M059J (cell line): ENCODE measurements at places on chromosomes 16 and 17. TPM values are rescaled to one million over a fixed set of nuclear protein-coding genes. Genes with fewer than 3 reads are reported as not detected.

DNA sequence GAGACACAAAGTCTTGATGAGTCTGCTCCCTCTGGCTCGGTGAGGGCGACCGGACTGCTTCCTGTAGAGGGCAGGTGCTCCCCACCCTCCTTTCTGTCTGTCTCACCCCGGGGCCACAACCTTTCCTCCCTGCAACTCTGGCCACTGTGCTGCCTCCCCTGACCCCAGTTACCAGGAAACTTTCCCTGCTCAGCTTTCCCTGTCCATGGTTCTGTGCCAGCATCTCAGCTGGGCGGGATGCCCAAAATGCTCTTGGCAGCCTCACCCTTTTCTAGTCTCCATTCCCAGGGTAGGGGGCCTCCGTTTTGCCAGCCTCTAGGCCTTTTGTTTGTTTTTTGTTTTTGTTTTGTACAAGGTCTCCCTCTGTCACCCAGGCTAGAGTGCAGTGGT is 1.4 kb downstream of the PLD2 start:
- DNase-seq, result no peak

Gene SHMT1
- 43.2 and 50.8 TPM in 2 replicates for total RNA-seq

DNA sequence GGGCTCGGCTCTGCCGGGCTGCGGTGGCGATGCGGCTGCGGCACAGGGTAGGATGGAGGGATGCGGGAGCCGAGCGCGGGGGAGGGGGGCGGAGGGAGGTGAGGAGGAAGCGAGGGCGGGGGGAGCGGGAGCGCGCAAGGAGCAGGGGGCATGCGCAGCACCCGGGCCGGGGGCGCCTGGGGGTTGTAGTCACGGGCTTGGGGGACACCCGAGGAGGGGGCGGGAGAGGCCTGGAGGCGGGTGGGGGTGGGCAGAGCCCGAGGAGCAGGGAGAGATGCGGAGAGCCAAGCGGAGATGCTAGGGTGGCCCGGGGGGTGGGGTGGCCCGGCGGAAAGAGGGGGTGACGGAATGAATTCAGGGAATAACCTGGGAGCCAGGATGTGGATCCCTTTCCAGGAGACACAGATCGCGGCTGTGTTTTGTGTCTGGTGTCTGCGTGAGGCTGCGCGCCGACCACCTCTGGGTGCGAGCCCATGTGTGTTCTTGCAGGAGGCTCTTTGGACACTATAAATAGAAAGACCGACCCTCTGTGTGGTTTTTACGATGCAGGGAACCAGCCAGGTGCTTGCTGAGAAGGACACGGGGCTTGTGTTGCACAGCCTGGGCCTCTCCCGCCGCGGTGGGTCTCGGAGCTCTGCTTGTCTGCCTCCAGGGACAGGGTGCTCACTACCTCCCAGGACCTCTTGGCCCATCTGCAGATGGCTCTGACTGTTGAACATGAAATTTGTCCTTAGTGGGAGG is at the start of gene STX1B:
Gene STX1B, minus strand, starts transcription at position 54 of the 741 bp plus-strand sequence. CDS start 242 bp downstream, outside the sequence.
- no peak for DNase-seq

DNA sequence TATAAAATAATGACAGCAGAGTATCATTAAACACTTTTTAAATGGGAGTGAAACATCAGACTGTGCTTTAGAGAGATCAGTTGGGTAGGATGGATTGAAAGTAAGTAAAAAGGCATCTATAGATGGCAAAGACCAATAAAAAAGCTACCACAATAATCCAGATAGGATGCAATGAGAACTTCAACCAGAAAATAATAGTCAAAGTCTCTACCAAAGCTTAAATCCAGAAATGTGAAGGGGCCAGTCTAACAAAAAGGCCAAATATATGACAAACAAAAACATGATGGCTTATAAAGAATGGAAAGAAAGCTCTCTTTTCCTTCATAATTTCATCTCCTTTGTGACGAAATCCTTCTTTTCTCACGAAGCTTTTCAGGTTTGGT is 12.3 kb downstream of the KANSL1 start:
- no peak for DNase-seq

GRCh38 chr16:27491894-27492587 is 57.7 kb downstream of the GTF3C1 start:
- DNase-seq, result no peak

GRCh38 chr17:1920948-1921351 is 91.1 kb downstream of the RPA1 start:
- peak; percentile 32 for DNase-seq

Gene FOXN1
- total RNA-seq, result not detected in 2 replicates

Gene GPR179
- not detected in 2 replicates for total RNA-seq

Gene SMIM22
- not detected in 2 replicates for total RNA-seq

Gene XAF1
- total RNA-seq, result 74.4 and 76.4 TPM in 2 replicates

- DNase-seq, result no peak
Measured at GRCh38 chr17:17824119-17824782, 12.5 kb downstream of the SREBF1 start.

- no peak for DNase-seq
Measured at GRCh38 chr17:71480099-71480498, 640.7 kb upstream of the SOX9 start.

DNA sequence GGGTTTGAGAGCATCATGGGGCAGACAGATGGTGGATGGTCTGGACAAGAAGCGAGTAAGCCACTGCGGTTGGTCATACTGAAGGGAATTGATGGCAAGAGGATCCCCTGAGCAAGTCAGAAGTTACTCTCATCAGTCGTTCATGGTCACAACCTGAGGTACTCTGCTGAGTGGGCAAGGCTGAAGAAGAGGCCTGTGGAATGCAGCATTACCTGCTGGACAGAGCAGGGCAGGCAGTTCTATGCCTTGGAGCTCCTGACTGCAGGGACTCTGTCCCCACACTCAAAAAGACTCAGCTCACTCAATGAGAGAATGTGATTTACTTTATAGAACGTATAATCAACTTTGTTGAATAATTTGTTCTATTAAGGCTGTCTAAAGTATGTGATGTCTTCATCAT is 28.3 kb downstream of the ALDH3A2 start:
- DNase-seq, result no peak

- peak; percentile 82 for DNase-seq
Measured at GRCh38 chr17:43599835-43600234, 53.7 kb upstream of the ETV4 start.

Gene ANKRD40CL
- total RNA-seq, result not detected in 2 replicates

GRCh38 chr16:77307426-77308162 is 108.4 kb downstream of the SYCE1L start:
- DNase-seq, result no peak

DNA sequence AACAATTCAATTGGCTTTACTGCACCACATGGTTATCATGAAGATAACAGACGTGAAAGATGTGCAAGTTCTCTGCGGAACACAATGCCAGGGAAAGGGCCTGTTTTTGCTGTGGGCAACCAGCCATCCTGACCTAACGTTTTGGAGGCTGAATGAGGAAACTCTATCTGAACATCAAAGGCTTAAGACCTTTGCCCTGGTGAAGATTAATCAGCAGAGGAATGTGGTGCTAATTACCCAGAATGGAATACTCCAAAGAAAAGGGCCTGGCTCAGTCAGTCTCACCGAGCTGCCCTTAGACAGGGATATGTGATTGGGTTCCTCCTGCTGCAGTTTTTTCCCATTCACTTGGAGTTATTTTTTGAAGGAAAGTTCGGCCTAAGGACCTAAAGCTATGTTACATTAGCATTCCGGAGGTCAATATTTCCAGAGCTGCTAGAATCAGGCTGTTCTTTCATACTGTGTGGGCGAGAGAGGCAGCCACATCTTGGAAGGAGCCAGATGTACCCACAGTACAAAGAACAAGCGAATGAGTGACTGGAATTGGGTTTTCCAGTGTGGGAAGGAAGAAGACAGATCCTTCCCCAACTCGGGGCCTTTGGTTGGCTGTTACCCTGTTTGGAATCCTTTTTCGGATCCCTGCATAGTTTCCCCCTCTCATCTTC is 15.5 kb downstream of the ASIC2 start:
- DNase-seq, result peak; percentile 58

GRCh38 chr17:67469208-67469980 is 92.3 kb downstream of the PITPNC1 start:
- peak; percentile 11 for DNase-seq

GRCh38 chr16:57377080-57377841 is 5.0 kb downstream of the CX3CL1 start:
- peak; percentile 68 for DNase-seq

Gene PRSS36
- total RNA-seq, result 0.10 and 0.49 TPM in 2 replicates

DNA sequence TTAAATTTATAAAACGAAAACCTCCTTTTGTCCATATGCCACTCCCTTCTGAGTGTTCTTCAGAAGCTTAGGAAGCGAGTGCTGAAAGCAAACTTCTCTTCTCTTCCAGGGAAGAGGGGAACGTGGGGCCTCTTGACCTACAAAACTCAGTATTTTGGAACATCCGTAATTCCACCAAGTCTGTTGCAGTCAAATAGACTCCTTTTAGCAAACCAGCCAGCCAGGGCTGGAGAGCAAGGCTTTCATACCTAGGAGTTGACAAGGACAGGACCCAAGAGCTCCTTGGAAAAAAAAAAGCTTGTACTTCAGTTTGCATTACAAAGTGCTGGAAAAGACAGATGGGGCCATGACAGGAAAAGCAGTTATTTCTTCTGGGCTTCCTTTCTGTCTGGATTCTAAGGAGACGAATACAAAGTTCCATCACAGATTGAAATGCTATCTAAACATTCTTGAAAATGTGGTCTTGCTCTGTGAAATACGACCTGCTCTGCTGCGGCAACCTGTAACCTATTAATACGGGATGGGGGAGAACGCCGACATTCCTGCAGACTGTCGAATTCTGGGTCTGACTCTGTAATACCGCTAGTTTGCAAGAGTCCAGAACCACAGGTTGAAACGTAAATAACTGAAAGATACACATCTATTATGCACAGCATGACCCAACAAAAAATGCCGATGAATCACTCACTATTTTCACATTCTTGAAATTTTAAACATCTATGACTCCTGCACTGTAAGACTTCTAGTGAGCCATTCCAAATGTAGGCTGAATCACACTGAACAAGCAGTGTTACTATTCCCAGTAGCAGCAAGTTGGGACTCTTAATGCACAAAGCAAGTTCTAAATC is 20.6 kb downstream of the VPS53 start:
- DNase-seq, result peak; percentile 98

- DNase-seq, result peak; percentile 64
Measured at GRCh38 chr16:15509593-15510535, 75.5 kb downstream of the BMERB1 start.

DNA sequence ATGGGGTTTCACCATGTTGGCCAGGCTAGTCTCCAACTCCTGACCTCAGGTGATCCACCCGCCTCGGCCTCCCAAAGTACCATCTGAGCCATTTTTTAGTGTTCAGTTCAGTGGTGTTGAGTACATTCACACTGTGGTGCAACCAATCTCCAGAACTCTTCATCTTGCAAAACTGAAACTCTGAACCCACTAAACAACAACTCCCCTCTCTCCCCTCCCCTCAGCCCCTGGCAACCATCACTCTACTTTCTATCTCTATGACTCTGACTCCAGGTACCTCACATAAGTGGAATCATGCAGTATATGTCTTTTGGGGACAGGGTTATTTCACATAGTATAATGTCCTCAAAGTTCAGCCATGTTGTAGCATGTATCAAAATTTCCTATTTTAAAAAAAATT is 18.7 kb upstream of the MAPK3 start:
- no peak for DNase-seq

GRCh38 chr17:39400547-39401411 is 647 bp downstream of the FBXL20 start:
- peak; percentile 15 for DNase-seq

- peak; percentile 31 for DNase-seq
Measured at GRCh38 chr16:58393138-58393504, 850 bp downstream of the GINS3 start.

DNA sequence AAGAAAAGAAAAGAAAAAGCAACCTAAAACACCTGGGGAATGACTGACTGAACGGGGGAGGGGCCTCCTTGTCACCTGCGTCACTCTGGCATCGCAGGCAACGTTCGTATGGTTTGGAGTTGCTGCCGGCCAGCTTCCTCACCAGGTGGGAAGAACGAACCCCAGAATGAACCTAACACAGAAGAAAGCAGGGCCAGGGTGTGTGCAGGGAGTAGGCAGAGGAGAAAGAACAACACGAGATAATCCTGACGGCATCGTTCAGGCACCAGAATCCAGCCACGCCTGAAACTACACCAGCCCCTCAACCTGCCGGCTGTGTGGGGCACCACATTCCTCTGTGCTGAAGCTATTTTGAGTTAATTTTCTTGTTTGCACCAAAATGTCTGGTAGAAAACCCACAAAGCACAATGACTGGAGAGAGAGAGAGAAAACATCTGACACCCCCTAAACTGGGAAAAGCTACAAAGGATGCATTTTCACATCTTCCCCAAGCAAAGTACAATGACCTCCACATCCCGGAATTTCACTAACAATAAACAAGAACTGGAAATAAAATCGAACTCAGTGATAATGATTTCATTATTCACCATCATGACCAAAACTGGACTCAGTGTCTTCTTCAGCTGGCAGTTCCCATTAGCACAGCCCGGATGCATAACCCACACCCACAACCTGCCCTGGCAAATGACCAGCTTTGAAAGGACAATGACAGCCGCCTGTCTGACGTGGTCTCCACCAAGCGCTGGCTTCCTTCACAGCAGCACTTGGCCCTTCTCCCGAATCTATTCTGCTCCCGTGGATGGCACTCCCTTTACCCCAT is 23.6 kb downstream of the RAB40B start:
- no peak for DNase-seq

DNA sequence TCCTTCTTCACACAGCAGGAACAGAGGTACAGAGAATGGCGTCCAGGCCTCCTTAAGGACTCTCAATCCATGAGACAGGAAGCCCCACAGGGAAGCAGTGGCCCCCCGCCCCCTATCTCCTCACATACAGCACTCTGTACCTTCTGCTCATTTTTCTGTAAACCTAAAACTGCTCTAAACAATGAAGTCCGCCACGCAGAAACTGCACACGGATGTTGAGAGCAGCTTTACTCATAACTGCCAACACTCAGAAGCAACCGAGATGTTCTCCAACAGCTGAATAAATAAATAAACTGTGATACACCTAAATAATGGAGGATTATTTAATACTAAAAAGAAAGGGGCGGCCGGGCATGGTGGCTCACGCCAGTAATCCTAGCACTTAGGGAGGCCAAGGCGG is 9.9 kb downstream of the TBC1D16 start:
- no peak for DNase-seq

DNA sequence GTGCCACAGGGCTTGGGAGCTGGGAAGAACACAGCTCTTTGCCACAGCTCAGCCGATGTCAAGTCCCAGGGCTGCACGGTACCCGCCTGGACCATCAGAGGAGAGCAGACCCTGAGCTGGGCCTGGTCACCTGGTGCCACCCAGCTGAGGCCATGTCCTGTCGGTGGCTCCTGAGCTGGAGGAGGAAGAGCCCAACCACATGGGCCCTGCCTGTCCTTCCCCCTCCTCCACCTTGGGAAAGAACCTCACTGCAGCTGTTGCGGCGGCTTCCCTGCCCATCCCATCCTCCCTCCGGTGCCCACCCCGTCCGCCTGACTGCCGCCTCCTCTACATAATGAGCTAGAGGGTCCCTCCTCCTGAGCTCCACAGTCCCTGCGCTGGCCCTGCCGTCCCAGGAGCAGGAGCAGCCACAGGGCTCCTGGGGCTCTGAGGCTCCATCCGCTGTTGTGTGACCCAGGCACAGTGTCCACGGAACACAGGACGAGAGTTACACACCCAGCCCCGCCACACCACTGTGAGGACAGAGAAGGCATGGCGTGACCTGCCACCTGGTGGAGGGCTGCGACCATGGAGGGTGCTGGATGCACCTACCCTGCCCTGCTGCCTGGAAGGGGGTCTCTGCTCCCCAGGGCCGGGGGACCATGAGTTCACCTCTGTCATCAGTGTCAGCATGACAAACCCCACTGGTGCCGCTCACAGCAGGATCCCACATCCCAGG is 21.4 kb upstream of the CHMP6 start:
- no peak for DNase-seq
